ENCODE measurements at places on chromosomes 2 and 18. TPM values are rescaled to one million over a fixed set of nuclear protein-coding genes. Genes with fewer than 3 reads are reported as not detected.

Gene FN1
- total RNA-seq = 622 TPM

Gene IRS1
- 8.4 TPM for total RNA-seq

Gene LRRC30
- total RNA-seq = not detected

Gene RNF152
- 99.9 TPM for total RNA-seq

Gene SLC5A7
- not detected for total RNA-seq

Gene SMYD5
- 30.5 TPM for total RNA-seq

Gene PLGLB1
- 6.4 TPM for total RNA-seq

Gene MEIS1
- total RNA-seq = 172 TPM

Gene MARCHF4
- total RNA-seq = 0.55 TPM

Gene MZT2B
- total RNA-seq = 521 TPM

Gene ZNF521
- 57.4 TPM for total RNA-seq

Gene EVX2
- not detected for total RNA-seq

Gene C2orf81
- not detected for total RNA-seq

Gene SH3RF3
- 5.0 TPM for total RNA-seq

Gene RTP5
- not detected for total RNA-seq

Gene CLHC1
- 9.6 TPM for total RNA-seq
